NCI-H1417 treated with DMSO at 0.1 percent for 48 hours (cell line): ENCODE measurements at places on chromosomes 11 and 22.

GRCh38 chr11:114154271-114155047, 94.9 kb downstream of the ZBTB16 start:
- no peak for DNase-seq

DNA sequence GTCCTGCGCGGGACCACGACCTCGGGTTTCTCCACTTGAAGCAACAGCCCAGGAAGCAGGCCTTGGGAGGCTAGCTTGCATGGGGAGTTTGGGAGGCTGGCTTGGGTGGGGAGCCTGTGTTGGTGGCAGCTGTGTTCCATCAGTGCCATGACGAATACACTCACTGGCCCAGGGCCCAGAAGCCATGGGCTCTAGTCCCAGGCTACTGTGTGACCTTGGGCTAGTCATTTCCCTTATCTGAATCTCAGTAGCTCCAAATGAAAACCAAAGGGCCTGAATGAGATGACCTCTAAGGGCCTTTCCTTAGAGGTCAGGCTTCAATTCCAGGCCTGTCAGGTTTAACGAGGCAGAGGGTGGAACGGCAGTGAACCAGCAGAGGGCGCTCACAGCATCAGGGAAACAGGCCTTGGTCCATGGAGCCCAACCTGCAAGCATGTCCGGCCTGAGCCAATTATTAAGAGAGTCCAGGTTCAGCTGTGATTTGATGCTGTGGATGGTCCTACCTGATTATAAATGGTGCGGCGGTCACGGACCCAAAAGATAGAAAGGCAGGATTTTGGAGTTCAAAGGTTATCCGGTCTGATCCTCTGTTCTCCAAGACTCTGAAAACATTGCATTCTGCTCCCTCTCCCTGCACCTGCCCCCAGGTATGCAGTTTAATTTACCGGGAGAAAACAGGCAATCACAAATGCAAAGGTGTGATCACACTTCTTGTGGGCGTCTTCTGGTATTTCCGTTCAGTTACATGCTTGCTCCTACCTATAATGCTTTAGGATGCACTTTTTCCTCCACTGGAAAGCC, 15.9 kb downstream of the PTPN5 start:
- DNase-seq = no peak

- peak; percentile 68 for DNase-seq
Observed at GRCh38 chr11:131724436-131724975, 354.1 kb downstream of the NTM start.

DNA sequence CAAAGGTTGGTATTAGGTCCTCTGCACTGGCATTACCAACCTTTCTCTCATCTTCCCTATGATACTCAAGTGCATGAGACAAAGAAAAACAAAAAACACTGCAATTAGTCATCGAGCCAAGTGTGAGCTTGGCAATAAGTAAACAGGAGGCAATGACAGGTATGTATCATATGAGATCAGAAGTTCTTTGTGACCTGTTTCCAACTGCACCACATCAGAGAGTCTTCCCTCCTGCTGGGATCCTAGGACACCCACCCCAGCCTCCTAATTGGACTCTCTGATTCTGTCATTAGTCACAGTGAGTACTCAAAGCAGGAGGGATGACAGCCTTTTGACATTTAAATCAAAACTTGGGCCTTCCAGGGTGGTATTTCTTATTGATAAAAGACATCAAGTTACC, 7.8 kb upstream of the JAML start:
- DNase-seq = no peak

DNA sequence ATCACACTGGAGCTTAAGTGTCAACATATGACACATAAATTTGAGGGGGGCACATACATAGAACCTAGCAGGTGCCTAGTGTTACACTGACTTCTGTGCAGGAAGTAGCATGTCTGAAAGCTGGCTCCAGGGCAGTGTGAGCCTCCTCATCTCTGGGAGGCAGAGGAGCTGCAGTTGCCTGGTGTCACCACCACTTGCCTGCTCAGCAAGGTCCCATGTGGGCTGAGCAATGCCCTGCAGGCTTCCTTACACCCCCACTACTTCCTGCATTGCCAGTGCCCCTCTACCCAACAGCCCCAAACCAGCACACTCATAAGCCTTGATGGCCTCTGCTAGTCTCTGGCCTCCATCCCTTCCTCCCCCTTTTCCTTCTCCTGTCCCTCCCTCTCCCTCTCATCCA, 165.8 kb downstream of the BUD13 start:
- DNase-seq = no peak

DNA sequence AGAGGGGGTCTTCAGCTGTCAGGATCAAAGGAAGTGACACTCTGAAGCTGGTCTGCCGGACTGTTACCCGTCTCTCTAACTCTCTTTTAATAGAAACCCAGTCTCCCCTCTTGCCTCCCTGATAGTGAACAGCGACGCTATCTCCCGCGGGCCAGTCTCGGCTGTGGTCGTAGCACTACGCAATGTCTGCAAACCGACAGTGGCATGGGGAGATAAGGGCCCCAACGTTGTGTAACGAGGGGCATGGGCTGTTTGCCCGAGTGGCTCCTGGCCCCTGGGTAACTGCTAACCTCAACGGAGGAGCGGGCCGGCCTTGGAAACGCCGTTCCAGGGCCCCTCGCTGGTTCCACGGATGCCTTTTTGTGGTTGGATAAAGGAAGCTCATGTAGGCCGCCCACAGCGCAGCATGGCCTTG, 23.3 kb downstream of the ZBTB16 start:
- no peak for DNase-seq

DNA sequence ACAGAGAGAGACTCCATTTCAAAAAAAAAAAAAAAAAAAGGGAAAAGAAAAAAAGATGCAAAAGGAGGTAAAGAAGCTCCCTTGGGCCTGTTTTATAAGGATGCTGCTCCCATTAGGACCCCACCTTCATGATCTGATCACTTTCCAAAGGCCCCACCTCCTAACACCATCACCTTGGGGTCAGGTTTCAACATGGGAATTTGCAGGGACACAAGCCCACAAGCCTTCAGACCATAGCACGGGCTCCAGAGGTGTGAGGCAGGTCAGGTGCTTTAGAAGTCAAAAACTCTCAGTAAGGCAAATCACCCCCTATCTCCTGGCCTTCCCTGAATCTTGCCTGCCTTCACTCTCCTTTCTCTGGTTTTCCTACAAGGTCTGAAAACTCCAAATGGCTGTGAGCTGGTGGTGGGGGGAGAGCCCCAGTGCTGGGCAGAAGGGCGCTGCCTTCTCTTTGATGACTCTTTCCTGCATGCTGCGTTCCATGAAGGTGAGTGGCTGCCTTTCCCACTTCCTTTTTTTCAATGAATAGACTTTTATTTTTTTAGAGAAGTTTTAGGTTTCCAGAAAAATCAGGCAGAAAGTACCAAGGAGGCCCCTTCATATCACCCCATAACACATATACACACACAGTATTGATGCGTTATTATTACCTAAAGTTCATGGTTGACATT, 13.2 kb downstream of the ASPHD2 start:
- no peak for DNase-seq

DNA sequence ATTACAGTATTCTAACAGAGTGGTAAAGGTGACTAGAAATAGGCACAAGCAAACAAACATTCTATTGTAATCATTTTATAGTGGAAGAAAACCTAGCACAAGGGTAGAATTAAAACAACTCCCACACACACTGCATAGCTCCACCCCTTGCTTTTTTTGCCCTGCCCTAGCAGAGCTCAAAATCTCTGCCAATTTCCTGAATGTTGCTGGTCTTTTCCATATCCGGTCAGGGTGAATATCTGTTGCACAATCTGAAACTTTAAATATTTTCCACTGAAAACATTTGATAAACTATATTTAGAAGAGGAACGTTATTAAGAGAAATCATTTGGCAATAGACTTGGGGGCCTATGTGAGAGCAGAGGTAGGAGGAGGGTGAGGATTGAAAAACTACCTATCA, 2.7 kb downstream of the SPA17 start:
- no peak for DNase-seq

- DNase-seq = no peak
Observed at GRCh38 chr11:13644997-13645687, 23.3 kb upstream of the FAR1 start.

DNA sequence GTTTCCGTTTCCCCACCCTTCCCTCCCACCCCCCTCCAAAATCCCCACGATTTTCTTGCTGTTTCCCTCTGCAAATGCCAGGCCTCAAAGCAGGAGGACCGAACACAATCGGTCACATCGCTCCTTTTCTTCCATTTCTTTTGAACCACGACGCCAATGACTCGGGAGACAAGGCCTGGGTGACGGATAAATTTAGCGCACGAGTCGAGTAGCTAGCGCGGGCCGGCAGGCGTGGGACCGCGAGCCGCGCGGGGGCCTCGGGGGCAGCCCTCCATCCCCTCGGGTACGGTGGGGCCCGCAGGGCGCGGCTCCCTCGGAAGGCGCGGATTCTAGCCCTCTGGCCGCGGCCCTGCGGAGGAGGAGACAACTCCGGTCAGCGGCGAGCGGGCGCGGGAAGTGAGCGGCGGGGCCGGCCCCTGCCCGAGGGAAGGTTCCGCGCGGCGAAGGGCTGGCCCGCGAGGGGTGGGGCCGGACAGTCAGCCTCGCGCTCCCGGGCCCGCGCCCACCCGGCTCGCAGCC, 414 bp downstream of the JOSD1 start:
- DNase-seq = no peak

GRCh38 chr11:1557051-1557884, 14.8 kb downstream of the DUSP8 start:
- DNase-seq = no peak

- no peak for DNase-seq
Observed at GRCh38 chr22:37972527-37972926, 11.8 kb downstream of the SOX10 start.

DNA sequence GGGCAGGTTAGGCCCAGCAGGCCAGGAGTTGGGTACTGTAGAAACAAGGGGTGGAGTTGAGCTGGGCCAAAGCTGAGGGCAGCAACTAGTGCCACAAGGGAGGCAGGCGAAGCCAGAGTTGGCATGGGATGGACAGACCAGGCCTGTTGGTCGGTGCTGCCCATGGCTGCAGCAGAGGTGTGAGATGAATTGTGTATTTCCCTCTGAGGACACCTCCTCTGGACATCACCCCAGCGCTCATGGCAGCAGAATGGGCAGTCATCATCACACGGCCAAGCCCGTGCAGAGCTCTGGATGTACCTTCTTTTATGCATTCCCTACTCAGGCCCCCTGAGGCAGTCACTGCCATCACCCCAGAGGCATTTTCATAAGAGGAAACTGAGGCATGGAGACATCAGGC, 20.3 kb downstream of the TAB1 start:
- DNase-seq = no peak

- no peak for DNase-seq
Observed at GRCh38 chr22:22378446-22379415, 129.8 kb downstream of the ZNF280B start.

GRCh38 chr11:20451568-20451967, 64.1 kb downstream of the PRMT3 start:
- DNase-seq = no peak

DNA sequence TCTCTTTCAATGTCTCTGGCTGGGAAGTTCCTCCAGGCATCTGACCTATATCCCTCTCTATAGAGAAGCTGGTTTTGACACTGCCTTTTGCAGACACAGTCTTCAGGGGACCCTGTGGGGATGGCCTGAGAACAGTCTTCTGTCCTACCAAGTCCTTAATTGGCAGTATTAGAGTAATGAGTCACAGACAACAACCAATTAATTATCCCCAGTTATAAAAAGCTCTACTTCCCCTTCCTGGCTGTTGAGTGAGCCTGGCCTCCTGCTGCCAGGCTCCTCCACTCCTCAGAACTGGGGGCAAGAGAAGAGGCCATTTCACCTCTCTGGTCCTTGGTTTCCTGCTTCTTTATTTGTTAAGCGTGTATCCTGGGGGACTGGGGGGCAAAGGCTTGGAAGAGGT, 41.2 kb upstream of the KLHL35 start:
- DNase-seq = no peak

DNA sequence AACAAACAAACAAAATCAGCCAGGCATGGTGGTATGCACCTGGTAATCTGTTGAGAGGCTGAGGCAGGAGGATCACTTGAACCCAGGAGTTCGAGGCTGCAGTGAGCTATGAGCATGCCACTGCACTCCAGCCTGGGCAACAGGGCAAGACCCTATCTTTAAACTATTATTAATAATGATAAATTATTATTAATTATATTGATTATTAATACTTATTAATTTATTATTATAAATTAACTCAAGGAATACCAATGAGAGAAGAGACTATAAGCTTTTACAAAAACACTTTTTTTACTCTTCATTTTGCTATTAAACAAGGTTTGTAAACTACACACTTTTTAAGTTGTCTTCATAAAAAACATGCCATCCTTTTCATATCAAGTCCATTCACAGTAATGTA, 97.7 kb upstream of the APOA1 start:
- DNase-seq = no peak

DNA sequence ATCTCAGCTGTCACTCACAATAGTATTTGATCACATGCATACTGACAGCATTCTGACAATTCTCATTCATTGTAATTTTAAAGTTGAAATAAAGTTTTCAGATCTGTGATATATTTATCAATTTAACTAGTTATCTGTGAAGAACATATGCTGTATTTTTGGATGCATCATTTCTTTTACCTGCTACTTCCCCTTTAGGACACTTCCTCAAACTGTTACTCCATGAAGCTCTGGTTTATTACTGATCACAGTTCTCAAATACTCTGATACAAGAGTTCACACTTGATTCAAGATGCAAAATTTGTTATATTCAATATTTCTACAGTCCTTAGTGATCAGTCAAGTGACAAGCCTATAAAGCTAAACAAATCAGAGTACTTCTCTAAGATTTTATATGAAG, 1655.2 kb downstream of the LRRC4C start:
- DNase-seq = no peak

DNA sequence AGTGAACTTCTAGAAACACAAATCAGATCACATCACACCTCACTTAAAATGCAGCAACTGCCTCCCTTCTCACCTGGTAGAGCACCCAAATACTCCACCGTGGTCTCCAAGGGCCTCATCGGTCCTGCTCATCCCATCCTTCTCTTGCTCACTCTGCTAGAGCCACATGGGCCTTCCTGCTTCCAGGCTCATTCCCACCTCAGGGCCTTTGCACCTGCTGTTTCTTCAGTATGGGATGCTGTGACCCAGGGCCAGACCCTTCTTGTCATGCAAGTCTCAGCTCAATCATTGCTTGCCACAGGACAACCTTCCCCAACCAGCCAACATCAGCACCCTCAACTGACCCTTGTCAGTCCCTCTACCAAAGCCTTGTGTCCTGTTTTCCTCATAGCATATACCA, 124.9 kb downstream of the GALNT18 start:
- no peak for DNase-seq

DNA sequence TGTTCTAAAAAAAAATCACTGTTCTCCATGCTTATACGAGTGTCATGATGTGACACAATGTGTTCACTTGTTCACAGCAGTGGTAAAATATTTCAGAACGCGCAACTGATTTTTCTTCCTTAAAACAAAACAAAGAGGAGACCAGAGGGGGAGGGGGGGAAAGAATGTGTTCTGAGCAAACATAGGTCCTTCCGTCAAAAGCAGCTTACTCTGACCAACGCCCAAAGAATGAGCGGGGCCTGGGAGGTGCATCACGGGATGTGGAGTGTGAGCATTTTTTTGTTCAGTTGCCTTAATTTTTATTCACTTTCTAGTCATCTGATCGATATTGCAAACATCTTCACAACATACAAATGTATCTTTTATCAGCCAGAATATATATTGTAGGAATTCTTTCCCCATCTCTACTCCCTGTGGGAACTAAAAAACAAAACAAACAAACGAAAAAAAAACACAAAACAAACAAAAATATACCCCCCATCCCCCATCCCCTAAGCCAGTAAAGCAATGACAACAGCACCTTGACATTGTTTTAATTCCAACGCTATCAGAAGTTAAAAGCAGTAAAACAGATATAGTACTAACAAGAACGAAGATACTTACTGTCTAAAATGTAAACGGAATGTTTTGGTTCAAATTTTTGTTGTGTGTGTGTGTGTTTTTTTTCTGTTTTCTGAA, 43.3 kb downstream of the BDNF start:
- DNase-seq = no peak
